ENCODE measurements at places on chromosomes 7 and 10.

DNA sequence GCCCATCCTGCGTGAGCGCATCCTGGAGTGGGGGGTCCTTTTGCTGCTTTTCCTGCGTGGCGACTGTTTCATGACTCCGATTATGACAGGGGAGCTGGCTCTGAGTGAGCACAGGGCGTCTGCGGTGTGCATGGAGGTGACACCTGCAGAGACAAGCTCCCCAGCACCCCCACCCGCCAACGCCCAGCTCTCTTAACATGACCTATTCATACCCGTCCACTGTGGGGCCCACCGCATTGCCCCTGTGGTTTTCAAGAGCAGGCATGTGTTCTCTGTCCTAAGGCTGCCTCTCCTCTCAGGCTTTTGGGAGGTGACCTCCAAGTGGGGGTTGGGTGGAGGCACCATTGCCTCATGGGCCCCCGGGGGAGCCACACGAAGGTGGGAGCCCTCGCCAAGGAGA is 500.7 kb downstream of the TCERG1L start:
- DNase-seq: no peak

GRCh38 chr7:115793958-115794702 is 236.4 kb downstream of the TFEC start:
- DNase-seq: no peak

DNA sequence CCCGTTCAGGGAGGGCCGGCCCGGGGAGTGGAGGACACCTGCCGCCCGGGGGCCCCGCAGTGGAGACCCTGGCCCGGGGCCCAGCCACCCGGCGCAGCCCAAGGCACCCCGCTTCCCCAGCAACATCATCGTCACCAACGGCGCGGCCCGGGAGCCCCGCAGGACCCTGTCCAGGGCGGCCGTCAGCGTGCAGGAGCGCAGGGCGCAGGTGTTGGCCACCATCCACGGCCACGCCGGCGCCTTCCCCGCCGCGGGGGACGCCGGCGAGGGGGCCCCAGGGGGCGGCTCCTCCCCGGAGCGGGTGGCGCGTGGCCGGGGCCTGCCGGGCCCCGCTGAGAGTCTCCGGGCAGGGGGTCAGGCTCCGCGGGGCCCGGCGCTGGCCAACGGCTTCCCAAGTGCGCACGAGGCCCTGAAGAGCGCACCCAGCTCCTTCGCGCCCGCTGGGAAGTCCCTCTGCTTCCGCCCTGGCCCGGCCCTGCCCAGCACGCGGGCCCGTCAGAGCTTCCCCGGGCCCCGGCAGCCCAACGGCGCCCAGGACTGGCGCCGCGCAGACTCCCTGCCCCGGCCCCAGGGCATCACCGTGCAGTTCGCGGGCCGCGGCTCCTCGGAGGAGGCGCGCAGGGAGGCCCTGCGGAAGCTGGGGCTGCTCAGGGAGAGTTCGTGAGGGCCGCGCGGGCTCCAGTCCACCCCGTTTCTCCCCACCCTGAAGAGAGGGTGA is 46.7 kb downstream of the PROSER2 start:
- no peak for DNase-seq

- DNase-seq: no peak
Measured at GRCh38 chr10:104802941-104803340, 161.9 kb downstream of the SORCS3 start.

GRCh38 chr7:5296611-5297226 is 14.0 kb downstream of the SLC29A4 start:
- DNase-seq: peak; percentile 7

- DNase-seq: no peak
Measured at GRCh38 chr10:64334084-64334483, 812.9 kb downstream of the REEP3 start.
